ENCODE measurements at places on chromosomes 1 and 21.

GRCh38 chr1:230113593-230114236 lies 46.7 kb downstream of the GALNT2 start:
- no peak for DNase-seq

GRCh38 chr1:172733815-172734214 lies 74.9 kb downstream of the FASLG start:
- DNase-seq = no peak

DNA sequence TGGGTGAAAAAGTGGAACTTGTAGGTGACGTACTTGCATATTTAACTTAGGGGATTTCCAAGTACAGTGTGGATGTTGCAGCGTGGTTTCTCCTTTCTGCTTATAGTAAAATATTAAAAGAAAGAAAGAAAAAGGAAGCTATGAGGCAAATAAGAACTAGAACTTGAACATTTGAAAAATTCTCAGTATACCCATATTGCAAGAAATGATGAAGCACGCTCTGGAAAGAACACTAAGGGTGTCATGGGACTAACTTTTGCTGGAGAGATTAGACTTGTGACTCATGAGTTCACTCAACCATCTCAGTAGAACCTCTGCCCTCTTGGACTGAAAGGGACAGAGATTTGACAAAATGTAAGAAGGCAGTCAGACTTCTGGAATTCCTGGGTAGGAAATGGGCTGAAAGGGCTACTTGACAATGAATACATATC lies 704.5 kb upstream of the ADGRL4 start:
- DNase-seq = no peak

- no peak for DNase-seq
Measured at GRCh38 chr1:121408354-121408753, 223.6 kb downstream of the SRGAP2C start.

DNA sequence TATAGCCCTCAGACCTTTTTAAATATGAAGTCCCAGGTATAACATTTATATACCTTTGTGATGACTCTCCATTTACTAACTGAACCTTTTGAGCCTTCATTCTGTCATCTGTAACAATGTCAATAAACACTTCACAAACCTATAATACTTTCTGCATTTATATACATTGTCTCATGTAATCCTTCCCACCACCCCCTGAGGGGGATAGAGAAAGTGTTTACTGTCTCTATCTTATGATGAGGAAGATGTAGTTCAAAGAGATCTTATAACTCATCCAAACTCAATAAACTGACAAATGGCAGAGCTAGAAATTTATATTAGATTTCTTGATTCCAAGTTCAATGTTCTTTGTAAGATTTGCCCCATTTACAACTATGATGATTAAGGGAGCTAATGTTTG lies 48.3 kb upstream of the CR2 start:
- no peak for DNase-seq

DNA sequence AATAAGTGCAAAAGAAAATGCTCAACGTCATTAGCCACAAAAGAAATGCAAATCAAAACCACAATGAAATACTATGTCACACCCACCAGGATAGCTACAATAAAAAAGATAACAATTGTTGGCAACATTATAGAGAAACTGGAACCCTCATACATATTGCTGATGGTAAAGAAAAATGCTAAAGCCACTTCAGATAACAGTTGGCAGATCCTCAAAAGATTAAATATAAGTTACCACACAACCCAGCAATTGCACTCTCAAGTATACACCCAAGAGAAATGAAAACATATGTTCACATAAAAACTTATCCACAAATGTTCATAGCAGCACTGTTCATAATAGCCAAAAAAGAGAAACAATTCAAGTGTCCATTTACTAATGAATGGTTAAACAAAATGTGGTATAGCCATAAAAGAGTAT lies 20.7 kb downstream of the TRIM33 start:
- no peak for DNase-seq

GRCh38 chr1:65955503-65955902 lies 162.8 kb downstream of the PDE4B start:
- DNase-seq = no peak

DNA sequence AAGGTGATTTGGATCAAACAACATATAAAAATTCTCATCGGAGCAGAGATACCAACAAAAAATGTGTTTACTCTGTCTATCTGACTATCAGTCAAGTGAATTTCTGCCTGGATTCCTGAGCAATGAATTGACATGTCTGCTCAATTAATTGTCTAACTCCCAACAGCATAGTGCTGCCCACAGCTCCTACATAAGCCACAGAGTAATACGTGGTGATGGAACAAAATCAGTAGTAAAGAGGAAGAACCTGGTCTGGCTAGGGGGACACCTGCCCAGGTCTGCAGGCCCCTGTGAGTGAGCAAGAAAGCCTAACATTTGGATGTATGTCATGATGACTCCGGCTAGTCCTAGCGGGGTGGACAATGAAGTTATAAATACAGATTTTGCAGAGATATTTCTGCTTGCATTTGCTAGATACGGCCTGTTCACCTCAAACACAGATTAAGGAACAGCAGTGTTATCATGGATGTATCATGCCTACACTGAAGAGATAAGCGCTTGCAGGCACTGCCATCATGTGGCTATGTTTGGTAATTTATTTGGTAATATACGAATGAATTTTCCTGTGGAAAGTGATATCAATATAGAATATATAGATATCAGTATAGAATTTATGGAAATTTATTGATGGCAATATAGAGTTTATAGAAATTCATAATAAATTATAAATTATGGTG lies 69.6 kb upstream of the LRRC8B start:
- DNase-seq = peak; percentile 85

DNA sequence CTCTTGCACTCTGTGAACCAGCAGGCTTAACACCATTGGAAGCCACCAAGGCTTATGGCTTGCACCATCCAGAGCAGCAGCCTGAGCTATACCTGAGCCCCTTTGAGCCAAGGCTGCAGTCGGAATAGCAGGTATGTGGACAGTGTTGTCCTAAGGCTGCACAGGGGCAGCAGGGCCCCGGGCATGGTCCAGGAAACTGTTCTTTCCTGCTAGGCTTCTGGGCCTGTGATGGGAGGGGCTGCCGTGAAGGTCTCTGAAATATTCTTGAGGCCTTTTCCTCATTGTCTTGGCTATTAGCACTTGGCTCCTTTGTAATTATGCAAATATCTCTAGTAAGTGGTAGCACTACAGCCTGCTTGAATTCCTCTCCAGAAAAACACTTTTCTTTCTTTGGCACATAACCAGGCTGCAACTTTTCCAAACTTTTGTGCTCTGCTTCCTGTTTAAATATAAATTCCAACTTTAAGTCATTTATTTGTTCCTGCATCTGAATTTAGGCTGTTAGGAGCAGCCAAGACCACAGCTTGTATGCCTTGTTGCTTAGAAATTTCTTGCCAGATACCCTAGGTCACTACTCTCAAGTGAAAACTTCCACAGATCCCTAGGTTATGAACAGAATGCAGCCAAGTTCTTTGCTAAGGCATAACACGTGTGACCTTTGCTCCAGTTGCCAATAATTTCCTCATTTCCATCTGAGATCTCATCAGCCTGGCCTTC lies 5.2 kb downstream of the KRTAP20-4 start:
- no peak for DNase-seq

- no peak for DNase-seq
Measured at GRCh38 chr1:228497817-228498216, 10.6 kb downstream of the RNF187 start.

- DNase-seq = no peak
Measured at GRCh38 chr1:44208226-44208625, 5.0 kb upstream of the DMAP1 start.

DNA sequence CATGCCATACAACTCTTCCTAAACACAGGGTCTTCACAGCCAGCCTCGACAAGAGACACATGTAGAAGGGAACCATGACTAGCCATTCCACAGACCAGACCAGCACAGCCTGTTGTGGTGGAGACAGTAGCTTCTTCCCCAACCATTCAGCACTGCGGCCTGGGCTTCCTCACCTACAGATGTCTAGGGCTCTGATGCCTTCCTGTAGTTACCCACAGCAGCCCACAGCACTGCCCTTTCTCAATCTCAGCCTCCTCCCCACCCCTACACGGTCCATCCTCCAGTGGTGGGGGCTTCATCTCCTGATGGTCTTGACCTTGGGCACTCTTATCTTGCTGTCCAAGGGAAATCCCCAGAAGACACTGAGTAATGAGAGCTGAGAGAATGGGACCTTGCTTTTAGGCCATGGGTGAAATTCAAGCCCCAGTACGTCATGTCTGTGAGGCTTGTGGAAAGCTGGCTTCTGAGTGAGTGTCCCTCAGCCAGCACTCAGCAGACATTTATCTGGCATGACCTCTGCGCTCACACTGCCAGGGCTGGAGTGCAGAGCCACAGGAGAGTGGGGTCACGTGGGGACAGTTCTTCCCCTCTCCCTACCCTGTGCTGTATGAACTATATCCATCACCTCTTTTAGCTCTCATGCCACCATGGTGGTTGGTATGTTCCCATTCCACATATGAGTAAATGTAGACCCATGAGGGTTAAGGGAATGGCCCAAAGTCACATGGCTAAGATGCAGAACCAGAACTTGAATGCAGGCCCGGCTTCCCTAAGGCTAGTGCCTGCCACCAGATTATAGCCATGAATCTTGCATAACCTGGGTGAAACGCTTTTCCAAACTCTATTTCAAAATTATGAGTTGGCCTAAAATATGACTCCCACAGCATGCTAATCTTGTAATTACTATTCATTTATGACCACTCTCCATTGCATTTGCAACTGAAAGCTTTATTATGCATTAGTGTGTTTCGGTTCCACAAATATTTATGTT lies 104.7 kb downstream of the HIVEP3 start:
- DNase-seq = no peak

DNA sequence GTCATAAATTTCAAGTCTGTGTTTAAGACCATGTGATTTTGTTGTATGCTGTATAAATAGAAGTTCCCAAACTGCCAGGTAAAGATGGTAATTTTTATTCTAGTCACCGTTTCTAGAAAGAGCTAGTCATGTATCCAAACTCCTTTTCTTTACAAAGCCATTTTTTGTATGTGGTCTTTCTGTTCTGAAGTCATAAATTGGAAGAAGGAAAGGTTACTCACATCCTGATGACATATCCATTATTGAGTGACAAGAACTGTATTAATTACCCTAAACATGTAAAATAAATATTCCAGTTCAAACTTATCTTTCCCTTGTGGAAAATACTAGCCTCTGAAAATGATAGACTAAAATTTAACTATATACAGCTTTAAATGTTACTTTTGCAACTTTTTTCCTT lies 104.7 kb downstream of the POFUT2 start:
- no peak for DNase-seq

- DNase-seq = no peak
Measured at GRCh38 chr1:182085726-182086125, 24.2 kb upstream of the ZNF648 start.

- no peak for DNase-seq
Measured at GRCh38 chr1:115768549-115768948, at the start of gene CASQ2. Gene CASQ2 (minus strand): TSS chr1:115768714. CDS start chr1:115768541, 173 bp downstream.

- no peak for DNase-seq
Measured at GRCh38 chr1:31000301-31000700, 65.2 kb downstream of the PUM1 start.

- peak; percentile 69 for DNase-seq
Measured at GRCh38 chr1:197471248-197471985, 203.4 kb downstream of the CRB1 start.

DNA sequence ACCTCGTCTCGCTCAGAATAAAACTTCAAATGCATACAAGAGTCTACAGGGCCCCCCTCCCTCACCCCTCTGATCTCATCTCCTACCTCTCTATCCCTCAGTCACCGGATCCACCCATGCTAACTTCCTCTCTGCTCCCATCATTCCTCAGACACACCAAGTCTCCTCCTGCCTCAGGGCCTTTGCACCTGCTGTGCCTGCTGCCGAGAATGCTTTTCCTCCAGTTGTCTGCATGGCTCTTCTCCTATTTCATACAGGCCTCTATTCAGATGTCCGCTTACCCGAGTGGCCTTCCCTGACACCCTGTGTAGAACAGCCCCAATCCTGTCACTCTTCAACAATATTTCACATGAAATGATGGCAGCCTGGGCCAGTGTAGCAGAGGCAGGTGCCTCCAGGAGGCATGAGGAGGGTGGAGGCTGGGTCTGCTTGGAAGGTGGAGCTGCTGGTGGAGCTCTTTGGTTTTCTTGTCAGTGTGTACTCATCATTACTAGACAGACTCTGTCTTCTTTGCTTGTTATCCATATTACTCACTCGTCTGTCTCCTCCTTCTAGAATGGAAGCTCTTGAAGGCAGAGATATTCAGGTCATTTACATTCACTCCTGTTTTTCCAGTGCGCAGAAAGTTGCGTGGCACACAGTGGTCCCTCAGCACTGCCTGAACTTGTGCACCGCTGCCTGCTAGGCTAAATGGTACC lies 4.2 kb downstream of the SH2D2A start:
- DNase-seq = no peak

DNA sequence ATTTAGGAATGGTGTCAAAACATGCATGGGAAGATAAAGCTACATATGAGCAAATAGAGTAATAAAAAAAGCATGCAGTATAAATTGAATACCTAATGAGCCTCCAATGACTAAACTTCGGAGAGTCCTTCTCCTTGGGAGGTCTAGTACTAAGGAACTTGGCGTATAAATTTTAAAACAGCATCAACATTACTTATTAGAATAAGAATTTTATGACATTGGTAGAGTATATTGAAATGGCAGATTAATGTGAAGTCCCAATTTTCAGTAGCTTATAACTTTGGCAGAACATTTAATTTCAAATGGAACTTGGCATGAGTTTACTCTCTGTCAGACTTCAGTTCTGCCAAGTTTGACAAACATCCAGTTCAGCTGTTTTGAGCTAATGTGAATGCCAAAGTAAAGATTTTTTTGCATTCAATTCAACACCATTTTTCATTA lies 104.7 kb upstream of the RGS18 start:
- DNase-seq = no peak

DNA sequence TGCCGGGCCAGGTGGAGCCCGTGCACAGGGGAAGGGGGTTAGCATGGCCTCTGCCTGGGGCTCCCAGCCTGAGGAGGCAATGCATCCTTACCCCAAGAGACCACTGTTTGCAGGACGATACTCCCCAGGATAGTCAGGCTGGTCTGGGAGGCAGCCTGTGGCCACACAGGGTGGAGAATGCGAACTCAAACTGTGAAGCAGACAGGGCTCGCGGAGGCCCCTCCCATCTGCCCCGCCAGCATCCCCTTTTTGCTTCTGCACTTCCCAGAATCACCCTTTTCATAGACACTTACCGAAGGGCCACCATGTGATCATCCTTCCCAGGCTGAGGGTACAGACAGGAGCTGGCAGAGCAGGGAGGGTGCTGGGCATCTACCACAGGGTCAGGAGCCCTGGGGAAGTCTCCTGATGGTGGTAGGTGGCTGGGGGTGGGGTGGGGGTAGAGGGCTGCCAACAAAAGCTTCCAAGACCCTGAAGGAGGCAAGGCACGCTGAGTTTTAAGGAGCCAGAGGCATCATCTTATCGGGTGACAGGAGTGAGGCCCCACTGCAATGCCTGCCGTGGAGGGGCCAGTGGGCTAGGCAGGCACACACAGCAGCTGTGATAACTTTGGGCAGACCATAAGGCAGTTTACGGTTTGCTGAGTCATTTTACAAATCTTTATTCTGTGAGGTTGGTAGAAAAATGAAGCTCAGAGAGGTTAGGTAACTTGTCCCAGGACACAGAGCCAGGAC lies 31.3 kb upstream of the BTG2 start:
- DNase-seq = no peak

- DNase-seq = no peak
Measured at GRCh38 chr1:57615956-57616355, 192.1 kb upstream of the DAB1 start.

GRCh38 chr1:226691247-226691646 lies 47.8 kb downstream of the ITPKB start:
- DNase-seq = no peak

- DNase-seq = no peak
Measured at GRCh38 chr1:156259805-156260204, 11.9 kb upstream of the PAQR6 start.

Measured in brain (organoid and tissue), 16 donors.